ENCODE measurements at places on chromosomes 11 and 22. TPM values are rescaled to one million over a fixed set of nuclear protein-coding genes. Genes with fewer than 3 reads are reported as not detected.
A peak's percentile ranks its signal among the peaks of the same experiment; 100 is the strongest.

- peak; percentile 25 for DNase-seq
Measured at GRCh38 chr11:75468534-75469340, 35.7 kb upstream of the KLHL35 start.

Gene RHOD
- 13.7 TPM for polyA plus RNA-seq

- no peak for DNase-seq
Measured at GRCh38 chr22:27885977-27886842, 32.8 kb downstream of the PITPNB start.

Gene ARHGEF12
- polyA plus RNA-seq: 36.9 TPM

DNA sequence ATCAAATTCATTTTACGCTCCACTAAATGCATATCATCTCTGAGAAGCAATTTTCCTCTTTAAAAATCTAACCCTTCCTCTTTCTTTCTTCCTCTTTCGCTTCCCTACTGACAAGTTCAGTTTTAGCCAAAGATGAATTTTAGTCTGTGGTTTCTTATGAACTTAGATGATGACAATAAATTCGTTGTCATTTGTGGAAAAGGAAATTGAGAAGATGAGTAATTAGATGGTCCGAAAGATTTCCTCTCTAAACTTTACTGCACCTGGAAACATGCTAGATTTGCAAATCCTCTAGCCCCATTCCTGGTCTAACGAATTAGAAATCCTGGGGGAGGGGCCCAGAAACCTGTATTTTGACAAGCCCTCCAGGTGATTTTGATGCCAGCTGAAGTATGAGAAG, 855.4 kb upstream of the CHORDC1 start:
- no peak for DNase-seq

Gene OR5P2
- polyA plus RNA-seq: not detected

DNA sequence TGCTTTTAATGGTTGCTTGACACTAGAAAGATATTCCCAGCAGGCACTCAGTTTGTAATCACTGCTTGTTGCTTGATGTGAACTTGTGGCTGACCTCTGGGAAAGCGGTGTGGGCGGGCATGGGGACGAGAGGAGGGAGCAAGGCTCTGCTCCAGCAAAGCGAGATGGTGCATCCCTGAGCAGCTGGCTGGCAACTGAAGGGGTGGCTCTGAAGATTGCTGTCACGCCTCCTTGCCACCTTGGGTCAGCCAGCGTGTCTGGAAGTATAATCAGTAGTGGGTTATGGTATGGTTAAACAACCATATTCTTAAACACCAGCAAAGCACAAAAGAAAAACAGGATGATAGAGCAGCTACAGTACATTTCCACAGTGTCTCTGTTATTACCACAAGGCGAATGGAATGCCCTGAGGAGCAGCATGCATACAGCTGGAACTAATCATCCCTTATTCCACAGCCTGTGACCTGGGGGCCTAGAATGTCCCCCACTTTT, 124.5 kb downstream of the TRIM44 start:
- no peak for DNase-seq

- DNase-seq: no peak
Measured at GRCh38 chr11:88535916-88536547, 198.5 kb upstream of the CTSC start.

- DNase-seq: no peak
Measured at GRCh38 chr11:75797116-75797515, 17.9 kb upstream of the UVRAG start.

DNA sequence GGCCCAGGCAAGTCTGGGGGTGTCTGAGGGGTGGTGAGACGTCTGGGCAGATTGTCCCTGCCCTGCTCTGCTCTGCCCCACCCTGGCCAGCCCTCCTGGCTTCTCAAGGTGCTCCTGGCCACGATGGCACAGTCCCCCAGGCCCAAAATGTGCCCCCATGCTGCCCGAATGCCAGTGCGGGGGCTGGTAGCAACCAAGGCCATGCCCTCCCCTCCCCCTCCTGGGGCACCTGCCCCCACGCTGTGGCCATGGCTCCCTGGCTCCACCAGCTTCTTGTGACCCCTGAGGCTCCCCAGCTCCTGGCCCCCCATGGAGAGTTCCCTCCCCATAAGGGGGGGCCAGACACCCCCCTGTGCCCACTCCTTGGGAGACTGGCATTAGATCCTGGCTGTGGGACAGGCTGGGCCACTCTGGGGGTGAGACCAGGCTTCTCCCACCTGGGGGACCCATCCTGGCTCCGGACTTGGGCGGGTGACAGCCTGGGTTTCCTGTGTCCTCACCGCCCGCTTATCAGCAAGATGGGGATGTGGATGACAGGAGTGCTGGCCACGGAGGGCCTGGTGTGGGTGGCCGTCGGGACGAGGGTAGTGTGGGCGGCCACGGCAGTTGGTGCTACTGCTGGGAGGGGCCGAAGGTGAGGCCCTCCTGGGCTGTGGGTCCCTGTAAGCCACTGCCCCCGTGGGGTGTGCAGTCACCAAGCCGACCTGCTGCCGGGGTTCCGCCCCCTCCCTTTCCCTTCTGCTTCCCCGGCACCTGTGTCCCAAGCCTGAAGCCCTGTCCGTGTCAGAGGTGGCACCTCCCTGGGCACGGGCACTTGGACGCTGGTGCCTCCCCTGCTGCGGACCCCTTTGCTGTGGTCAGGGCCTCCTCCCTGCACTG, 15.9 kb upstream of the MUC6 start:
- DNase-seq: no peak
